ENCODE measurements at places on chromosomes 1 and 21.

DNA sequence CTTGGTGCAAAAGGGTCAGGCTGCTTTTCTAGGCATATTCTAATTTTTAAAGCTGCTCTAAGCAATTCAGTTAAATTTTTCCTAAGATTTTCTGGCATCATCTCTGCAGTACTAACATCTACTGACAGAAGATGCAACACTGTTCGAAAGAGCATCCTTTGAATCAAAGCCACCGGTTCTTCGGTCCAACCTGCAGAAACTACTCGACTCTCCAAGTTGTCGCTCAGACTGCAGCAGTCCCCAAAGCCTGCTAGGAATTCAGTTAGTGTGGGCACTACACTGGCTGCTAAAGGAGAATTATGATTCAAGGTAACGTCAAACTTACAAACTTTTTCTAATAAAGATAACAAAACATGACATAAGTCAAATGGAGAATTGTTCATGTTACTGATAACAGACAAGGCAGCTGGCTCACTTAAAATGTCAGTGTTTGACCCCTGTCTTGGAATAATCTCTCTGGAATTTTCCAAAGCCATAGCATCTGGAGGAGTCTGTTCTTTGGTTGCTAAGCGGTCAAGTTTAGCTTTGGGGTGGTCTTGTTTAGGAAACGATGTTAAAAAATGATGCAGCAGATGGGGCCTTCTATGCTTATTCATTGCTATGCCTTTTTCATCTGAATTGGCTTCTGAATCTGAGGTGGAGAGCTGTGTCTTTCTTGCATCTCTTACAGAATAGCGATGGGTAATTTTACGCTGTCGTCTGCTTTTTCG is 56.9 kb downstream of the LYST start:
- DNase-seq, result no peak

- DNase-seq, result no peak
Observed at GRCh38 chr1:155975375-155976061, 2.8 kb downstream of the ARHGEF2 start.

GRCh38 chr1:38088366-38088765 is 41.8 kb upstream of the POU3F1 start:
- DNase-seq, result no peak

GRCh38 chr21:45135868-45136267 is 61.5 kb downstream of the ADARB1 start:
- no peak for DNase-seq

GRCh38 chr1:202162047-202162417 is 1.6 kb upstream of the PTPN7 start:
- peak; percentile 43 for DNase-seq

GRCh38 chr1:106975944-106976343 is 80.5 kb upstream of the PRMT6 start:
- no peak for DNase-seq

All from activated CD8-positive, alpha-beta memory T cell treated with anti-CD3 and anti-CD28 coated beads for 1 hour (primary cell).